ENCODE measurements at places on chromosomes 2 and 18.

DNA sequence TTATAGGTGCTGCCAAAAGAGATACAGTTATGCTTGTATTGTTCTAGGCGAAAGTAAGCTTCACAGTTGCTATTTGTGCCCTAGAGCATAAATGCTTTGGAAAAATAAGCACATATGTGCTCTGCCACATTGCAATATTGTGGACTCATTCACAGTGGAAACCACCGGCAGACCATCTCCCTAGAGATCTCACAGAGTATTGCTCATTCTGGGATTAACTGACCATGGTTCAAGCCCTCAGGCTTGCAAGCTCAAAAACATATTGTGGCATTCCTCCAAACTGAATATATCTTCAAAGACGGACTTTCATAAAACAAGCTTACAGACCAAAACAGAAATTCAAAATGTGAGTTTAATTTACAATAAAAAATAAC lies 158.2 kb upstream of the CCDC150 start:
- no peak for DNase-seq

- DNase-seq: no peak
Observed at GRCh38 chr2:46518861-46519260, 39.5 kb downstream of the TMEM247 start.

DNA sequence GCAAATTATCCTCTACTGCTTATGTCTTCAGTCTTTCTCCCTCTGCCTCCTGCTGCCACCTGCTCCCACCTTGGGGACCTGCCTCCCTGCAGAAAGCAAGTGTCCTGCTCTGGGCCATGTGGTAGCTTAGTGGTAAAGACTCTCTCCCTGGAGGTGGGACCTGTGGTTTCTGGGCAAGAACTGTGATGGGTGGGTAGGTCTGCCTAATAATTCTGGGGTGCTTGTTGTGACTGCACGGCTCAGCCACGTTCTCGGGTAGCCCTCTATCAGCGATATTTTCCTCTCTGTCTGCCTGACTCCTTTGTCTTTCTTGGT lies 16.4 kb upstream of the CD28 start:
- no peak for DNase-seq

DNA sequence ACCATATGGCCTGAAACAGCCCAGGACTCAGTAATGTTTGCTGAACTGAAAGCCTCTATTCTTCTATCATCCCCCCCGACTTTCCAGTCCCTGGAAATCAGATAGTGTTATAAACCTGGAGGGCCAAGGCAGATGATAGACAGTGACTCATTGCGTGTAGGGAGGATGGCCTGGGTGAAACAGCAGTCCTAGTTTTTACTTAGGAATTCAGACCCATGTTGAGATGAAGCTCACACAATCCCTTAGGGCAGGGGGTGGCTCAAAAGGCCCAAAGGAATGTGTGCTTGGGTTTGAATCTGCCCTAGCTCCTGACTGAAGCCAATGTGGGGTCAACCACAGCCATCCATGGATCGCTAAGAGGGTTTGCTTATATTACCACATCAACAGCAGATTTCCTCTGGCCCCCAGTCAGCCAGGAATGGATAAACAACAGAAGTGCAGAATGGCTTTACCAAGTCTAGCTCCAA lies 43.9 kb upstream of the STPG4 start:
- no peak for DNase-seq

GRCh38 chr2:230472621-230473018 lies 56.6 kb downstream of the SP100 start:
- DNase-seq: no peak

DNA sequence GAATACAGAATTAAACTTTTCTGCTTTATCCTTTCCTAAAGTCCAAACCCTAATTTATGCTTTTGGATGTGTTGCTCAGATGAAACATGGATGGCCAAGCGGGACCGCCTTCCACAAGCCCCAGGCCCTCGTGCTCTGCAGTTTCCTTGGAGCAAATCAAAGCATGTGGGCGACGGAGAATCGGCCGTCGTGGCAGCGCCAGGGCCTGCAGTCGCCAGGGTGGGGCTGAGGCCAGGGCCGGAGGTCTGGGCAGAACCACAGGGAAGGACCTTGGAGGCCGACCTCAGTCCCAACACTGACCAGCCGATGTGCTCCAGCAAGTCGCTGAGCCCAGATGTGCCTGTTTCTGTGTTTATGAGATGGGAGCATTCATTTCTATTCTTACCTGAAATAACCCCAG lies 108.1 kb downstream of the MBP start:
- DNase-seq: no peak

DNA sequence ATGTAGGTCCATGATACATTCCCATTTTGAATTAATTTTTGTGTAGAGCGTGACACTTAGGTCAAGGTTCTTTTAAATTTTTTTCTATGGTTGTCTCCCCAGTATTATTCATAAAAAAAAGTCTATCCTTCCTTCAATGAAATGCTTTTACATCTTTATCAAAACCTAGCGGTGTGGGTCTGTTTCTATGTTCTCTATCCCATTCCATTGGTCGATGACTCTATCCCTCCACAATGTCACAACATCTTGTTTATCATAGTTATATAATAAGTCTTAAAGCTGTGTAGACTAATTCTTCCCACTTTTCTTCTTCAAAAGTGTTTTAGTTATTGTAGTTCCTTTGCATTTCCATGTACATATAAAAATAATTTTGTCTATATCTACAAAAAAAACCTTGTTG lies 47.2 kb upstream of the GPR17 start:
- DNase-seq: no peak

DNA sequence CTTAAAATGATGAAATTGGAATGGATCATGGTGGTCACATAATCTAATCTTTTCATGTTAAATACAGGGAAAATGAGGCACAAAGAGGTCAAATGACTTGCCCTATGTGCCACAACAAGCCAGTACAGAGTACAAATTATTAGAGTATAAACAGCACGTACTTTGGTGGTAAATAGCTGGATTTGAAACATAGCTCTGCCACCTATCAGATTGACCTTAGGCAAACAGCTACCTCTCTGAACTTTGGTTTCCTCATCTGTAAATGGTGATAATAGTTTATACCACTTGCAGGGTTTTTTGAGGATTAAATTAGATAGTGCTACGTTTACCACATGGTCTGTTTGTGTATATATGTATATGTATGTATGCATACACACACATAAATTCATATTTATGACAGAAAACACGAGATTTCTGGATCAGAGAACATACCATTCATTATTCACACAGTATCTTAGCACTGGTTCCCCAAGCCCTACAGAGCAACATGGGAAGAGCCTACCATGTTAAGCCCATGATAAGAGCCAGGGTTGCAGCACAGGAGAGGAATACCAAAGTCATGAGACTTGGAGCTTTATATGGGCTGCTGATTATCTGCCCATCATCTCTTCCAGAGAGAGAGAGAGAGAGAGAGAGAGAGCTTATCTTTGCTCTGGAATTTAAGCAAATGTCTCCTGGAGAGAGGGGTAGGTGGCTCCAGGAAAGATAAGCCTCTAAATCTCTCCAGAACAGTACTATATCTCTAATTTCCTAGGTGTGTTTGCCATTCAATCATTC lies 73.5 kb downstream of the MDH1 start:
- DNase-seq: no peak

DNA sequence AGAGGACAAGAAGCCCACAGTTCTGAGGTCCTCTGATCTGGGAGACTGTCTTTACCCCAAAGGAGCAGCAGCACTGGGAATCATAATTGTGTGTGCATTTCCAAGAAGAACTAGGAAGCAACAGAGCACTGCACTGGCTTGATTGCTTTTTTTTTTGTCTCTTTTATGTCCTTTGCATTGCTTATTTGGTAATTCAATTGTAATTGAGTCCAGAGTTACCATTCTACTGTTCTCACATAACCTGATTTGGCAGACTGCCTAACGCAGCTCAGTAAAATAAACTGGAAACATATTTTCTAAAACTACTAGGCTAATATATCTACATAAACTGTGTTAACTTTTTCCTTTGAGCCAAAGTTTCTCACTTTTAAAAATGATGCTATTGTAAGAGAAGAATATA lies 190.3 kb upstream of the SLC8A1 start:
- DNase-seq: no peak

DNA sequence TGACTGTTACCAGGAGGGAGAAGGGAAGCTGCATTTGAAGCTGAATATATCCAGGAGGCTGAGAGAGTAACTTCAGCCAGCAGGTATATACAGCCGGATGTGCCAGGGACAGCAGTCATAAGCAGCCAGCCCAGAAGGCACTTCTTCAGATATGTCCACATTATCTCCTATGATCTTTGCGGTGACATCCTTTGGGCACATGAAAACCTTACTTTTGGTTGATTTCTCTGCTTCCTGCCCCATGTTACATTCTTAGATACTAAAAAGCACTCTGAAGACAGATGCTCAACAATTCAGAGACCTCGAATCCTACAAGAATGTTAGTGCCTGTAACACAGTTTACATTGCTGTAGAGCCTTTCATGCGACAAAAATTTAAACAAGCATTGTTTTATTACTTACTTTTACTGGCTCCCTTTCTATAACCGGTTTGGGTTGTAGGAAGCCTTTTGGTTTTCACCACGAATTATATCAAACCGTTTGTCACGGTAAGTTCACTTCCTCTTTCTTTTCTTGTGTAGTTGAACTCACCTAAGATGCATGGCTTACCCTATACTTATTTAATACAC lies 50.3 kb upstream of the TLK1 start:
- peak; percentile 10 for DNase-seq

DNA sequence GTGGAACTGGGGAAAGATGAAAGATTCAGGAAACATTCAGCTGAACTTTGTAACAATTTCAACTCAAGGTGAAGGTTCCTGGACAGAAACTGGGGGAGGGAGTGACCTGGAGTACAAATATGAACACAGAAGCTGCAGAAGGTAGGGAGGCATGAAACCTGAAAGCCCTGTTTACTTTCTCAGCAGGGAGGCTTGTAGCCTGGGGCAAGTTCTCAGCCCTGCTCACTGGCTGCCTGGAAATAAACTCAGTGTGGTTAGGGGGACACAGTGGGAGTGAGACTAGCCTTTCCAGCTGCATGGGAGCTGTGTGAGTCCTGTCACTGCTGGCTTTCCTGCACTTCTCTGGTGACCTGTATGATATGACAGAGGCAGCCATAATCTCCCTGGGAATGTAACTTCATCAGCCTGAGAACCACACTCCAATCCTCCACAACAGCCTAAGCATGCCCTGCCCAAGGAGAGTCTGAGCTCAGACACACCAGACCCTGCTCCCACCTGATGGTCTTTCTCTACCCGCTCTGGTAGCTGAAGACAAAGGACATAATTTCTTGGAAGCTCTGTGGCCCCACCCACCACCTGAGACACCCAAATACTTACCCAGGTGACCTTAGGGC lies 77.0 kb downstream of the ZSWIM2 start:
- no peak for DNase-seq

GRCh38 chr2:46924608-46925007 lies 9.0 kb upstream of the MCFD2 start:
- no peak for DNase-seq

- no peak for DNase-seq
Observed at GRCh38 chr2:105252271-105252670, 10.7 kb downstream of the GPR45 start.

DNA sequence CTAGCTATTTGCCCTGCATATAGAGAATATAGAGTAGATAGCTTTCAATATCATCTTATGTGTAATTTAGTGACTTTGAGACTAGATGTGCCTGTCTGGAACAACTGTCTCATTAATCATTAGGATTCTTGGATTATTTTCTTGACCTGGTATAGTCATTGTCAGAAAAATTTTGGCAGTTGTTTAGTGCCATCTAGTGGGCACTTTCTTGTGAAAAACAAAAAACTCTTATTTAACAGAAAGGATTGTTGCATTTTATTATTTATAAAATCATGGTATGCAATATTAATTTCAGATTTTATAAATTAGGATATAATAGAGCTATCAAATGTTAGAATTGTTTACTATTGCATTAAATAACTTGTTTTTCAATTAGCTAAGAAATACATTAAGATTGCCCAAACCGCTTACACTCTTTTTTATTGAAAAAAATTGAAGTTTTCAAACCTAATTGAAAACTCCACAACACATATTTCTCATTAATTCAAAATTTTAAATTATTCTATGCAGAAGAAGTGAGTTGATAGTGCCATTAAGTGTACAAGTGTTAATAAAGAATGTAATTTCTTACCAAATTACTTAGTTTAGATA lies 80.3 kb downstream of the DYNAP start:
- DNase-seq: no peak

All from activated T-helper 1 cell treated with anti-CD3 and anti-CD28 coated beads, Interleukin-2, amount 50 U/mL, for 16 hours (primary cell).